Amniotic stem cell (primary cell): ENCODE measurements at places on chromosomes 3 and 15.

DNA sequence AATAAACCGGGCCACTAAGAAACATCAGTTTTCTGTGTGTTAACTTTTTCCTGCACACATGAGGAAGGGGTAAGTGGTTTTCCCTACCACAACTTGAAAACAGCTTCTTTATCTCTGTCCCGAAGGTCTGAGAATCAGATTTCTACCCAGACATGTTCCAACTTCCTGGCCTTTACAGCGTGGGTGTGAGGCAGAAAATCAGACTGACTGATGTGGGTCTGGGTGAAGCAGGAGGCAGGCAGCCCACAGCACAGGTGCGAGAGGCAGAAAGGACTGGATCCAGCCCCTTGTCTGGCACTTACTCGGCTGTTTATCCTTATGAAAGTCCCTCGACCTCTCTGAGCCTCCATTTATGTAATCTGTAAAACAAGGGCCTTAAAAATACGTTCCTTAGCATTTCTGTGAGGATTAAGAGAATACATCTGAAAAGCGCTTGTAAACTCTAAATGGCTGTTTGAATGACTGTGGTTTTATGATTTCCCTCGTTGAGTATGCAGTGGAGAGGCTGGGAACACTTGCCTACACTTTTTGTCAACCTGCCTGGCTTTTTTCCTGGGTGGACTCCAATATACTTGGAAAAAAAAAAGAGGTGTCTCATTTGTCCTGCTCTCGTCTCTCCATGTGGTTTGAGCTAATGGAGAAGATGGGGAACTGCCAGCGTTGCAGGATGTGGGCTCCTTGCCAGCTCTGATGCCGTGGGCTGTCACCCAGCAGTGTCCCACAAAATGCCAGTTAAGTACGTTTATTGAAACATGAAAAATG, 3.1 kb downstream of the AGBL1 start:
- DNase-seq, result no peak

GRCh38 chr15:88535100-88535499, 11.4 kb downstream of the DET1 start:
- no peak for DNase-seq

- no peak for DNase-seq
Observed at GRCh38 chr15:64843991-64844390, 2.3 kb downstream of the PLEKHO2 start.

GRCh38 chr3:178480795-178481194, 55.4 kb upstream of the KCNMB2 start:
- no peak for DNase-seq

DNA sequence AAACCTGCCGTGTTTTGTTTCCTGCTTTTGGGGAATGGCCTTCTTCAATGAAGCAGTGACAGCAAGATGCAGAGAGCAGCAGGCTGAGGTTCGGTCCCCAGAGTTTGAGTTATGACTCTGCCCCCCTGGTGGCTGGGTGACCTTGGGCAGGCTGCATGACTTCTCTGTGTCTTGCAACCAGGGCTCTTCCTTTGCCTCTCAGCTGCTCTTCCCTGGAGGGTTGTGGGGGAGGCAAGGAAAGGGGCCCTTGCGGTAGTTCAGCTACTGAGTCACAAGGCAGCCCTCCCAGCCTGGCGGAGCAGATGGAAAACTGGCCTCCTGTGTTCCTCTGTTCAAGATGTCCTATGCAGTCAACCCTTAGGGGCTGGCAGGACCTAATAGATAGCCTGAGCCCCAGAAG, 17.1 kb downstream of the CTXND1 start:
- no peak for DNase-seq

- no peak for DNase-seq
Observed at GRCh38 chr3:14872706-14873105, 53.9 kb downstream of the FGD5 start.

DNA sequence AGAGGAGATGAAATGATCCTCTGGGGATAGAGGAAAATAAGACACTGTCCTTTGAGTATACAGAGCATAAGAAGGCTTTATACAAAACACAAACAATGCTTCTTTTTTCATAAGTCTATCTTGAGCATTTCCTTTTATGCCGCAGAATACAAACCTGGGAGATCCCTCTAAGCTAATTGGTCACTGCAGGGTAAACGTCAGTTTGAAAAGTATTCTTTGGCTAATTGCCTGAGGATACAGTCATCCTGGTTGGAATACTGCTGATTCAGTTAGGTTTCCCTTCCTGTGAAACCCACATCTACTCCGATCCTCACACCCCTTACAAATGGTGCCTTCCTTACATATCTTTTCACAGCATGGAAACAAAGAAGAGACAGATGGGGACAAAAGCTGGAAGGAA, 10.6 kb downstream of the WNT5A start:
- DNase-seq, result peak; percentile 34

DNA sequence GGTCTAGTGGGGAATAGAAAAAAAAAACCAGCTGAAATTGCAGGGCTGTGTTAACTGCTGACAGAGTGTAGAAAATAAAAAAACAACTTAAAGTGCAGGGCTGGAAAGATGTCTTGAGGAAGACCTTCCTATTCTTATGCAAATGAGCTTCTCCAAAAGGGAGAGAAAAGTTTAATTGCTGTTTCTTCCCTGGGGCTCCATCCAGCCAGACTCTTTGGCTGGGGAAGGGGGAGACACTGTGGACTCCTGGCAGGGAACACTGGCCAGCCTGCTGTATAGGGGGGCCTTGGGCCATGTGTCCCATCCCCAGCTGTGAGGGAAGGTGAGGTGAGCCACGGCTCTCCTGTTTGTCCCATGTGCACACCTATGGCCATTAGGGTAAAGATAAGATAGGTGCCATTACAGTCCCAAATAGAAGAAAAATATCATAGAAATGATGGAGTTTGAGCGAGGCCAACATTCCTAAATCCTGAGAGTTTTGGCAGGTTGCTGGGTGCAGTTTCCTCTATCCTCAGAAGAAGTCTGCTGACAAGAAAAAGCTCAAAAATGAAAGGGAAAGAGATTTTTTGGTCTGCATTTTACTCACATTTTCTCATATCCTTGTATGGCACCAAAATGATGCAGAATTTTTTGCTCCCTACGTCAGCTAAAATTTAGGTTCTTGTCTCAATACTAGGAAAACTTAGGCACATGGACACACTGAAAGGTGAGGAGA, 901.7 kb downstream of the PLOD2 start:
- no peak for DNase-seq

GRCh38 chr3:54180921-54181320, 58.6 kb downstream of the CACNA2D3 start:
- DNase-seq, result no peak

- DNase-seq, result no peak
Observed at GRCh38 chr3:118811236-118811732, 223.4 kb downstream of the IGSF11 start.

- DNase-seq, result no peak
Observed at GRCh38 chr3:185846037-185846436, 21.2 kb upstream of the IGF2BP2 start.

DNA sequence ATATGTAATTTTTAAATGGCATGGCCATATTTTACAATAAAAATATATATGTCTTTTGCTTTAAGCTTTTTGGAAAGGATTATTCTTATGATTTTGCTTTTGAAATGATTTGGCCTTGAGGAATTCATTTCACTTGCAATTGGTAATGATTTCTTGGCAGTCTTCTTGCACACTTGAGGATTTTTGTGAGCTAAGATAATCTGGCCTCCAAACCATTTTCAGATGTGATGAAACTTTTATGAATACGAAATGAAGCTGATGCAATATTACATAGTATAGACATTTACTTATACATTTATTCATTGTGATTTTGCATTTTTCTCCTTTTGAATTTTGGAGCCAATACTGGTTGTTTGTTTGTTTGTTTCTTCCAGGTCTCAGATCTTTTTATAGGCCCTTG, 6.4 kb upstream of the SH2D7 start:
- DNase-seq, result peak; percentile 59

- DNase-seq, result no peak
Observed at GRCh38 chr3:37859908-37860199, 1.8 kb upstream of the CTDSPL start.

DNA sequence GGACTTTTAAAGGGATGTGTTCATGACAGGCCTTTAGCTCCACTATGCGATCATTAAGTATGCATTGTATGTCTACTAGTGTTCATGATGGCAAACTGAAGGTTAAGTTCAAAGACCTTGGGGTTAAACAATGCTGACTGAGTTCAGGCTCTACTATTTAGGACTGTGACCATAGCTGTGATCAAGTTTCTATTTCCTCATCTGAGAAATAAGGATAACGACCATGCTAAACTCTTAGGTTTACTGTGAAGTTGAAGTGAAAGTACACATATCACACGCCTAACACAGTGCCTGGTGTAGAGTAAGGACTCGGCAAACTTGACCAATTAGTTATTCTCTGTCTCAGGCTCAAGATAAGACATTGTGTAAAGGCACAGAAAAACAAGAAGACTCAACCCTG, 243.2 kb downstream of the MBNL1 start:
- DNase-seq, result no peak

- DNase-seq, result no peak
Observed at GRCh38 chr3:107557743-107558142, 35.0 kb downstream of the BBX start.

GRCh38 chr3:194395778-194396538, 3.1 kb downstream of the GP5 start:
- DNase-seq, result no peak

GRCh38 chr3:122178711-122179110, 4.8 kb upstream of the CASR start:
- DNase-seq, result no peak

DNA sequence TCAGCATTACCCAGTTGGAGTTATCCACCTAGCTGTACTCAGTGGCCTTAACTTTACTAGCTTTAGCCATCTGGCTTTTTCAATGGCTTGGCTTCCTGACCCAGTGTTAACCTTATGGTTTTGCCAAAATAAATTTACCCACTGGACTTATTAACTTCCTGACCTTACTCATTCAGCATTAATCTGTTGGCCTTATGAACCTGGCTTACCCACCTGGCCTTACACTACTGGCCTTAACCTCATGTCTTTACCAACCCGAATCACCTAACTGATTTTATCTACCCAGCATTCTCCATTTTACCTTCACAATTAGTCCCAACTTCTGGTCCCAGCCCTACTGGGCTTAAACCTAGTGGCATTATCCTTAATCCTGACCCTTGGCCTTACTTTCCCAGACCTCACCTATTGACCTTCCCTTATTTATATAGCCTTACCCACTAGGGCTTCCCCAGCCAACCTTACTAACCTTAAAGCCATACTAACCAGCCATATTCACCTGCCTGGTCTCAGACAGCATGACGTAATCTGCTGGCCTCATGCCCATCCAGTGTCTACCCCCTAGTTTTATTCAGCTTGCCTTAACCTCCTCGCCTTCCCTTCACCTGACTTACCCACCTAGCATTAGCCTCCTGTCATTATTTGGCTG, 100.0 kb downstream of the IL12A start:
- no peak for DNase-seq

GRCh38 chr3:86815880-86816279, 175.1 kb downstream of the VGLL3 start:
- DNase-seq, result no peak

DNA sequence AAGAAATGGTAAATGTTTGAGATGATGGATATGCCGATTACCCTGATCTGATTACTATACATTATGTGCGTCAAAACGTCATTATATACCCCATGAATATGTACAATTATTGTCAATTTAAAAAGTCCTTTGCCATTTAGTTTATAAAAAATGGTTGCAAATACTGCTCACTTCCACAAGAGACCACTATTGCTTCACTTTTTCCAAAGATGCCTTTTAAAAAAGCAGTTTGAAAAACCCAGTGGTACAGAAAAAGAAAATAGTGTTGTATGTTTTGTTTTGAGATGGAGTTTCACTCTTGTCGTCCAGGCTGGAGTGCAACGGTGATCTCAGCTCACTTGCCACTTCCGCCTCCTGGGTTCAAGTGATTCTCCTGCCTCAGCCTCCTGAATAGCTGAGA, 39.3 kb downstream of the EDEM1 start:
- no peak for DNase-seq

DNA sequence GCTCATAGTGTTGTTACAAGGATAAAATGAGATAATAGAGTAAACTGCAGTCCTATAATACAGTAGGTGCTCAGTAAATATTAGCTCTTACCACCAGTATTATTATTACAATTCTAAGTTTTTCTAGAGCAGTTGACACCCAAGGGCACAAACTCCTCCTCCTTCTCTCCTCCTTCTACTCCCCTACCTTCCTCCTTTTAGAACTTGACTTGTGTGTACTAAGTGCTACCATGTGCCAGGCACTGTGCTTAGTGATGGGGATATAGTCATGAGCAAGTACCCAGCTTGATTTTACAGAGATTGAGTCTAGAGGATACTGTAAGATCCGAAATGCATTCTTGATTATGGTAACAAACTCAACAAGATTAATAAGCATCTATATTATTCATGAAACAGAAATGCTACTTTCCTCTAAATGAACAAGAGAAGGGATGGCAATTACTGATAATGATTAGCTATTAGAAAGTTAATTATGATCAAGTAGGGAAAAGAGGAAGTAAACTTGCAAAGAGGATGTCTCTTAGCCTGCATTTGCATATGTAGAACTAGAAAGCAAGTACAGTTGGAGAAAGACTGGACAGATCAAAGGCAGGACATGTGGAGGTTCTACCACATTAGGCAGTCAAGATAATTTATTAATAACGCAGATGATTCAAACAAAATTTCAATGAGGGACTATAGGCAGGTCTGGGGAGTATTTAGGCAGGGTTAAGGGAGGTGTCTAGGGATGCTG, 72.3 kb downstream of the CLDN11 start:
- no peak for DNase-seq

DNA sequence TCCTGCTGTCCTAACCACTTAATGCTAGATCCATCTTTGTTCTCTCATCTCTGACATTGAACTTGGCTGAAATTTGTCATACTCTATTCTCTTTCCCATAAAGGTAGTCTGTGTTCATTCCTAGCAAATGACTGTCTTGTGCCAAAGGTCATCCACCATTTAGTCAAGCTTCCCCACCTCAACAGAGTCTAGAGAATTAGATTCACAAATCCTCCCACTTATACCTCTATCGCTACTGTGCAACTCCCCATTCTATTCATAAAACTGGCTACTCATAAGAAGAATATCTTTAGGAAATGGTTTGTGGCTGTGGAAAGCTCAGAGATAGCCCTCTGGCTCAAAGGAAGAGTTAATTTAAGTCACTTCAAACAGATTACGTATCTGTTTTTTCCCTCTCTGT, 59.7 kb upstream of the MBNL1 start:
- DNase-seq, result no peak
